ENCODE measurements at places on chromosomes 5 and 9.

DNA sequence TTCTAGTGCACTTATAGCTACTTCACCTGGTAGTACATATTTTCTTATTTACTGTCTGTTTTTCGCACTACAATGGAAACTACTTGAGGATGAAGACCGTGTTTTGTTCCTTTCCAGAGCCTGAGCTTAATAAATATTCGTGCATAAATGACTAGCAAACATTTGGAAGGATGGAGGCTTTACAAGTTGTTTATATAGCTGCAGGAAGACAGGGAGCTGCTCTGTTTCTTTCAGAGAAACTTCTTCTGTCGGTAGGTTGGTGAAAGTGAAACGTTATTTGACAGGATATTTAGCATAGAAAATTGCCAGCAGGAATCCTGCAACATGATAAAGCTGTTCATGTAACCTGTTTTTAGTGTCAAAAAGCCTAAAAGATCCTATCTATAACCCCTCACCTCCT lies 210.6 kb downstream of the PCSK5 start:
- DNase-seq: no peak

GRCh38 chr9:90514877-90515276 lies 127.7 kb downstream of the DIRAS2 start:
- DNase-seq: no peak

- peak; percentile 51 for DNase-seq
Measured at GRCh38 chr5:138077064-138077696, 6.7 kb upstream of the WNT8A start.

DNA sequence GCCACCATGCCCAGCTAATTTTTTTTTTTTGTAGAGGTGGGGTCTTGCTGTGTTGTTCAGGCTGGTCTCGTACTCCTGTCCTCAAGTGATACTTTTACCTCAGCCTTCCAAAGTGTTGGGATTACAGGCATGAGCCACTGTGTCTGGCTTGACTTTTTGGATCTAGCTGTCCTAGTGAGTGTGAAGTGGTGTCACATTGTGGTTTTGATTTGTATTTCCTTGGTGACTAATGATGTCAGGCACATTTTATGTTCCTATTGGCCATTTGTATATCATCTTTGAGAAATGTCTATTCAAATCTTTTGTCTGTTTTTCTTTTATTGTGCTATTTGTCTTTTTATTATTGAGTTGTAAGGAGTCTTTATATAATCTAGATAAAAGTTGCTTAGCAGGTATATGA lies 53.5 kb upstream of the MCCC2 start:
- DNase-seq: no peak

DNA sequence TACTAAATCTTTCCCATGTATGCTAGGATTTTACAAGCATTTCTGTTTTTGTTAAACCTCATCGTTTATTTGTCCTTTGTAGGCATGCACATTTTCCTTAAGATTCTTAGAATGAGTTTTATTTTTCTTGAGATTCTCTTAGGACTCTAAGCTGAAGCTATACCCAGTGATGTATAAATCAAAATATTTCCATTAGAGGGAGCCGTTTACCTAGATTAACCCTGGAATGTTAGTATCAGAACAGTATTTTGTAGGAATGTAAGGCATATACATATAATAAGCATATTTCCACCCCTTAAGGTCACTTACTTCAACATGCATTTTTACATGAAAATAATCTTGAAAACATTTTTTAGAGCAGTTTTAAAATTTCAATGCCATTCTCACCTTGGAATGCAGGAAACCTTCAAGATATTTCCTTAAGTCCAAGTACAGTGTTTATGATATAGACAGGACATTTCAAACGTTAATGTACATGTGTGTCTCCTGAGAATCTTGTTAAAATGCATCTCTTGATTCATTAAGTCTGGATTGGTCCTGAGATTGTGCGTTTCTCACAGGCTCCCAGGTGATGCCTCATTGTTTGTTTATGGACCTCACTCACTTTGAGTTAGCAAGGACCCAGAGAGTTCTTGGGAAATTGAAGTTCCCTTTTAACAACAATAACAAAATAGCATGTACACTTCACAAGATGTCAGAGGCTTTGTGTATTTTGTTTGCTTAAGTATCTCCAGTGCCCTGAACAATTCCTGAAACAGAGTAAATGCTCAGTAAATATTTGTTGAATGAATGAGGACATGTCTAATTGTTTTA lies 34.9 kb upstream of the FCHO2 start:
- no peak for DNase-seq

DNA sequence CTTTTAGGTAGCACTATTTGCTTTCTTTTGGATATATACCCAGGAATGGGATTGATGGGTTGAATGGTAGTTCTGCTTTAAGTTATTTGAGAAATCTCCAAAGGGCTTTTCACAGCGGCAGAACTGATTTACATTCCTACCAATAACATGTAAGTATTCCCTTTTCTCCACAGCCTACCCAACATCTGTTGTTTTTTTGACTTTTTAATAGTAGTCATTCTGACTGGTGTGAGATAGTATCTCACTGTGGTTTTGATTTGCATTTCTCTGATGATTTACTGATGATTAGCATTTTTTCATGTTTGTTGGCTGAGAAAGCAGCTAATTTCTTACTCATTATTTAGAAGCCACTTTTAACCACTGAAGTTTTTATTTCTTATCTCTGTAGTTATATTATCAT lies 221.1 kb upstream of the ACTBL2 start:
- no peak for DNase-seq

All from activated CD4-positive, CD25-positive, alpha-beta regulatory T cell treated with anti-CD3 and anti-CD28 coated beads, Interleukin-2, amount 50 U/mL, for 72 hours (primary cell).